ENCODE measurements at places on chromosomes 5 and 9.

DNA sequence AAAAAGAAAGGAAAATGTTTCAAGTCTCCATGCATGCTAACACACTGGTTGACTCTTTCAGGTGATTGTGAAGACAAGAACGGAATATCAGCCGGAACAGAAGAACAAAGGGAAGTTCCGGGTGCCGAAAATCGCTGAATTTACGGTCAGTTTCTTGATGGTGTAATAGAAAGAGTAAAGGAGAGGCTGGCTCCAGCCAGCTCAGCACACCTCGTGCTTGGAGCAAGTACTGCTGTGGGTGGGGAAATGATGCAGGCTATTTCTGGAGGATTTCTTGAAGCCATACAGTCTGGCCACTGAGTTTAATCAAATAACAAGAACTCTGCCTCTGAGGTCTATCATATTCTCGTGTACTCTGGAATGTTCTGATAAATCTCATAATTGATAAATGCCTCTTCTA lies 18.7 kb downstream of the NSG2 start:
- DNase-seq, result no peak

DNA sequence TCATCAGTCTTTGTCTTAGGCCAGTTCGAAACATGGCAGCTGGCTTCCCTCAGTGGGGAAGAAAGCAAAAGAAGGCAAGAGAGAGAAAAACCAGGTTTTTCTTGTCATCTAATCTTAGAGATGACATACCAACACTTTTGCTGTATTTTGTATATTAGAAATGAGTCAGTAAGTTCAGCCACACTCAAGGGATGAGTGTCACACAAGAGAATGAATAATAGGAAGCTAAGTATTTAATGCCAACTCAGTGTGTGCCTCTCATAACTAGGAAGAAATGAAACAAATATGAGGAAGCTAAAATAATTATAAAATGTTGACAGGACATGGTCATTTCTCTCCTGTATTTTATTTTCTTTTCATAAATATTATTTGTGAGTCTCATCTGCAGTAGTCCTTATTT lies 65.3 kb downstream of the CDH12 start:
- DNase-seq, result no peak

- DNase-seq, result no peak
Measured at GRCh38 chr5:134122530-134122929, 8.0 kb downstream of the TCF7 start.

DNA sequence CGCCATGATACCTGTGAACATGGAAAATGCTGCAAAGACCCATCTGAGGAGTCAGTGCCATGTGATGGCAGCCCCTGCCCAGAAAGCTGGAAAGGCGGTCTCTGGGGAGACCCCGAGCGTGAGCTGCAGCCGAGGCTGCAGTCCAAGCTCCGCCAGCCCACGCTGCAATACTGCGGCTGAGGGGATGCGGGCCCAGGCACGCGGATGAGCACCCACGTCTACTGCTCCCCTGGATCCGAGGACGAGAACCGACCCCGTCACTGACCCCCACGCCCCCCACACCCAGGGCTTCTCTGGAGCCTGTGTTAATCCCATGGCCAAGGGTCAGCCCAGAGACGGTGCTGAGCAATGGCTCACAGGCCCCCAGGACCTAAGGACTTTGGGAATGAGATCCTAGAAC lies 32.4 kb downstream of the SLC12A7 start:
- DNase-seq, result no peak

- no peak for DNase-seq
Measured at GRCh38 chr5:179930788-179931473, 23.2 kb upstream of the TBC1D9B start.

DNA sequence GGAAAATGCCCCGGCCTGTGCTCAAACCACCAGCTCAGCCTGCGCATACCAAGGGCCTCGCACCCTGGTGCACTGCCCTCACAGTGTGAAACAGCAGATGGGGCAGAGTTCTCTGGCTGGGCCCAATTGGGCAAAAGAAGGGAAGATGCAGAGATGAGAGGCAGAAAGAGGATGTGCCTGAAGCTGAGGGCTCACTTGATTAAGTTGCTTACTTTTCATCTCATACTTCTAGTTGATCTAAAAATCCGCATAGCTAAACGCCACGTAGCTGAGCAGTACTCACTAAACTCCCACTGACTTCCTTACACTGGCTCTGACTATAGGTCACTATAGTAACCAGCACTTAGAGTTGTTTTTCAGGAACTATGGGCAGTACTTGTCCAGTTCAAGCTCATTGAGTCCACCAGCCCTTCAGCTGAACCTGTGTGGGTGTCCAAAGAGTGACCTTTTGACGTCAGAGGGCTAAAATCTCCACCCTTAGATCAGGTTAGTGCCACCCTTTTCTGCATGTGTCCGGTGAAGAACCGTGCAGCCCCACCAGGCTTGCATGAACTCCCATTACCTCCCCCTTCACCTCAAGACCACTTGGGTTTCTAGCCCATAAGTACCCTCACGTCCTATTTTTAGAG lies 215.2 kb downstream of the AUH start:
- DNase-seq, result no peak

DNA sequence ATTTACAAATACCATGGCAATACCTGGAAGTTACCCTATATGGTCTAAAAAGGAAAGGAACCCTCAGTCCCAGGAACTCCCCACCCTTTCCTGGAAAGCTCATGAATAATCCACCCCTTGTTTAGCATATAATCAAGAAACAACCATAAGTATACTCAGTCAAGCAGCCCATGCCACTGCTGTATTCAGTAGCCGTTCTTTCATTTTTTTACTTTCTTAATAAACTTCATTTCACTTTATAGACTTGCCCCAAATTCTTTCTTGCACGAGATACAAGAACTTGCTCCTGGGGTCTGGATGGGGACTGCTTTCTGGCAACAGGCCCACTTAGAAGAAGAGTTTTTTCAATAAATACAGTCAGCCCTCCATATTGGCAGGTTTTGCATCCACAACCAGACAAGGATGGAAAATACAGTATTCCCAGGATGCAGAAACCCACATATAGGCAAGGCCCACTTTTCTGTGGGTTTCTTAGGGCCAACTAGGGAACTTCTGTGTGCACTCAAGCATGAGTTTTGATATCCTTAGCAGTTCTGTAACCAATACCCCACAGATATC lies 2.8 kb upstream of the TBCA start:
- DNase-seq, result no peak

DNA sequence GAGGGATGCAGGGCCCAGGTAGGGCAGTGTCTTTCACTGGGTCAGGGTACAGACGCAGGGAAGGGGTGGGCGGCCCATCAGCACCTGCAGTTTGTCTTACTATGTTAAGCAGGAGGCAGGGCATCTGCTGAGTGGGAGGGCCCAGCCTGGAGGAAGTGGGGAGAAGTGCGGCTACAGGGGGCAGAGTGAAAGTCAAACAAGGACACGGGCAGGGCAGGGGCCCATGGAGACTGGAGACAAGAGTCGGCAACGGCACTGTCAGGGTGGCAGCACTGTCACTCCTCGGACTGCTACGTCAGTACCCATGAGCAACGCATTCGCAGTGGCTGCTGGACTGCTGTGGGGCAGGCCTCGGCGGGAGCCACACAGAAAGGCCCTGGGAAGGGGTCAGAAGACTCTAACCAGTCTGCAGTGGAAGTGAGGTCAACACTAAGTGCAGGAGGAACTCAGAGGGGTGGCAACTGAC lies 19.7 kb downstream of the CAMSAP1 start:
- DNase-seq, result no peak

GRCh38 chr5:145220481-145220880 lies 614.7 kb downstream of the PRELID2 start:
- DNase-seq, result no peak

DNA sequence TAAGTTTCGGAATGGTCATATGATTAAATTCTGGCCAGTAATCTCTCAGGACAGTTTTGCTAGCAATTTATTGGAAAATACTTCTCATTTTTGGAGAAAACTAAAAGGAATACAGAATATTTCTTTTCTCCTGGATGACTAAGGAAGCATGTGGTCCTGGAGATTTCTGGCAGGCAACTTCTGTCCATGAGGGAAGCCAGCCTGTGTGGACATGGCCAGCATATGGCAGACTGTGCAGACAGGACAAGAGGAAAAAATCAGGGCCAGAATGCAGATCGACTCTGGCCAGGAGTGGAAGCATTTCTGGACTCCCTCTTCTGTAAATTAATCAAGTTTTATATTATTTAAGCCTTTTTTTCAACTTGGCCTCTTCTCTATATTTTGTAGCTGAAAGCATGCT lies 100.4 kb upstream of the CDH18 start:
- no peak for DNase-seq

DNA sequence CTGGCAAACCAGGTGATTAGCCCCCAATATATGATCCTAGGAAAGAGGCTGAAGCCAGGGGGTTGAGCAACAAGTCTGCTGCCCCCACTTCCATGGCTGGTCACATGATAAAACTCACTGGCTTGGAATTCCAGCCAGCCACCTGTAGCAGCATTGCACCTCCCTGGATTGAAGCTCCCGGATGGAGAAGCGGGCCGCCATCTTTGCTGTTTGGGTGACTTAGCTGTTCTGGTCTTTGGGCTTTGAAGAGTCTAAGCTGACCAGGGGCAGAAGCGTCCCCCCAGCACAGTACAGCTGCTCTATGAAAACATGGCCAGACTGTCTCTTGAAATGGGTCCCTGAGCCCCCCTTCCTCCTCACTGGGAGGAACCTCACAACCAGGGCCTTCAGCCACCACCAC lies 610.2 kb downstream of the ANXA1 start:
- DNase-seq, result no peak

DNA sequence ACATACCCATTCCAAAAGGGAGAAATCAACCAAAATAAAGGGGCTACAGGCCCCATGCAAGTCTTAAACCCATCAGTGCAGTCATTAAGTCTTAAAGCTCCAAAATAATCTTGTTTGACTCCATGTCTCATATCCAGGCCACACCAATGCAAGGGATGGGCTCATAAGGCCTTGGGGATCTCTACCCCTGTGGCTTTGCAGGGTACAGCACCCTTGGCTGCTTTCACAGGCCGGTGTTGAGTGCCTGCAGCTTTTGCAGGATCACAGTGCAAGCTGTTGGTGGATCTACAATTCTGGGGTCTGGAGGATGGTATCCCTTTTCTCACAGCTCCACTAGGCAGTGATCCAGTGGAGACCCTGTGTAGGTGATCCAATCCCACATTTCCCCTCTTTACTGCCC lies 5.0 kb upstream of the SPINK14 start:
- DNase-seq, result no peak

DNA sequence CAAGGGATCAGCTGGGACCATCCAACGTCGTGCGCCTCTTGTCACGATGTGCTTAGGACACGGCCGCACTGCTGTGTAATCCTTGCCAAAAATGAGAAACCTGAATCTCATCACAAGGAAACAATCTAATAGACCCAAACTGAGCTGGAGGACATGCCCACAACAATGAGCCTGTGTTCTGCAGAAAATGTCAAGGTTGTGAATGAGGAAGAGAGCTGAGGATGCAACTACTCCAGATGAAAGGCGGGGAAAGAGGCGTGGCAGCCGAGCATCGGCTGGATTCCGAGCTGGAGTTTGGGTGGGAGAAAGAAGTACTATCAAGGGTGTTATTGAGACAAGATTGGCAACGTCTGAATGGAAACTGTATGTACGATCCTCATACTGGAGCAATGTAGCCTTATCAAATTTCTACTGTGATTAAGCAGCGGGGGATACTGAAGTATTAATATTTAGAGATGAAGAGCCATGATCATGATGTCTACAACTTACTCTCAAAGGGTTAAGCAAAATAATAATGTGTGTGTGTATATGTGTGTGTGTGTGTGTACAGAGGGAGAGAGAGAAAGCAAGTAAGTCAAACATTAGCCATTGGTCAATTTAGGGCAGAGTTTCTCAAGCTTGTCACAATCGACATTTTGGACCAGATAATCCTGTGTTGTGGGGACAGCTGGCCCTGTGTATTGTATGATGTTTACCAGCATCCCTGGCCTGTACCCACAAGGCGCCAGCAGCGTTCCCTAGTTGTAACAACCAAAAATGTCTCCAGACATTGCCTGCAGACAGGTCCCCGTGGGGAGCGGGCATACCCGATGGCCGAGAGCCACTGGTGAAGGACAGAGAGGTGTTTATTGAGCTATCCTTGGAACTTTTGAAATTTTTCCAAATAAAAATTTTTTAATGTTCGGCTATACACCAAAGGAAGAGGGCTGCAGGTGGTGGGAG lies 46.5 kb downstream of the DUSP1 start:
- DNase-seq, result no peak

DNA sequence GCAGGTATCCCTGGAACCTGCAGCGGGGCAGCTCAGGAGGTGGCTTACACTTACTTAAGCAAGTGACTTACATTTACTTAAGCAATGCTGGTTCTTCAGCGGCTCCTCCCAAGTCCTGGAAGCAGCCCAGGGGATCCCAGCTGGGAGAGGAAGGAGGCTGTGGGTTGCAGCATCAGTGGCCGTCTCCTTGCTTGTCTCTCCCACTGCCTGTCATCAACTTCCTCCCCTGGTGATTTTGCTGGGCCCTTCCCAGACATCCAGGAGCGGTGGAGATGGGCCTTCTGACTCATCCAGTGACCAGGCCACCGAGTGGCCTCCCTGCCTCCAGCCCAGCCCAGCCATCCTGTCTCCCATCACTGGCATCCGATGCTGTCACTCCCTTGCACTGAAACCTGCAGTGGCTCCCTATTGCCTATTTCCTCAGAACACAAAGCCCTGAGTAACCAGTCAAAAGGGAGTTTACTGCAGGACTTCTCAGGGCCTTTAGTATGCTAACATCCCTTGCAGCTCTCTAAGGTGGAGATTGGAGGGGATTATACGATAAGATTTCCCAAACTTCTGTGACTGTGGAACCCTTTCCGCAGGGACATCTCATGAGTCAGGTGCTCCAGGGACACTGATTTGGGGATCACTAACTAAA lies 155.9 kb upstream of the PHYKPL start:
- DNase-seq, result no peak

DNA sequence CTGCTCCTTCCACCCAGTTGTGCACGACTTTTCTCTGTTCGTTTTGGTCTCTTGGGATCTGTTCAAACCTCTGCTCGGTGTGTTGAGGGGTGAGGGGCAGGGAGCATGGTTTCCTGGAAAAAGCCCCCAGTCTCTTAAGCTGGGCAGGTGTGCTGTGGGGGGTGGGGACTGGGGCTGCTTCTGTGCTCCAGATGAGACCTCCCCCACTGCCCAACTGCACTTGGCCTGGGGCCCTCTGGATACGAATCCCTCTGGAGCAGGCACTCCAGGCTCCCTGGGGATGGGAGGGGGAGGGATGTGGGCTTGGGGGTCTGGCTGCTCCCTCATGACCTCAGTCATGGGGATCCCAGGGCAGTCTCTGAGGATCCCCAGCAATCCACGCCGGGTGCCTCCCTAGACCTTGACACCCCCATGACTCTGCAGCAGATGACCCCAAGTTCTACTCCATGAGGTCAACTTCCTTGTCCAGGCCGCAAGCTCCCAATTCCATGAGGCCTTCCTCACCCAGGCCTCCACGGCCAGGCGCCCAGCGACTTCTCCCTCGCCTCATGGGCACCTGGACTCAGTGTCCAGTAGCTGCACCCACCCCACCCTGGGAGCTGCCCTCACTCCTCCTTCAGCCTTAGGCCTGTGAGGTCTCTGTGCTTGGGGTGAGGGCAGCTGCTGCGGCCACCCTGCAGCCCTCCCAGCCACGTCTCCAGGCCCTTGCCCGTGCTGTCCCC lies 5.9 kb upstream of the AHRR start:
- no peak for DNase-seq

- DNase-seq, result no peak
Measured at GRCh38 chr9:91172329-91172728, 189.4 kb downstream of the AUH start.
